Activated gamma-delta T cell treated with anti-CD3 and anti-CD28 coated beads, Interleukin-2, amount 50 U/mL, for 16 hours (primary cell): ENCODE measurements at places on chromosomes 12 and 14.
A peak's percentile ranks its signal among the peaks of the same experiment; 100 is the strongest.

DNA sequence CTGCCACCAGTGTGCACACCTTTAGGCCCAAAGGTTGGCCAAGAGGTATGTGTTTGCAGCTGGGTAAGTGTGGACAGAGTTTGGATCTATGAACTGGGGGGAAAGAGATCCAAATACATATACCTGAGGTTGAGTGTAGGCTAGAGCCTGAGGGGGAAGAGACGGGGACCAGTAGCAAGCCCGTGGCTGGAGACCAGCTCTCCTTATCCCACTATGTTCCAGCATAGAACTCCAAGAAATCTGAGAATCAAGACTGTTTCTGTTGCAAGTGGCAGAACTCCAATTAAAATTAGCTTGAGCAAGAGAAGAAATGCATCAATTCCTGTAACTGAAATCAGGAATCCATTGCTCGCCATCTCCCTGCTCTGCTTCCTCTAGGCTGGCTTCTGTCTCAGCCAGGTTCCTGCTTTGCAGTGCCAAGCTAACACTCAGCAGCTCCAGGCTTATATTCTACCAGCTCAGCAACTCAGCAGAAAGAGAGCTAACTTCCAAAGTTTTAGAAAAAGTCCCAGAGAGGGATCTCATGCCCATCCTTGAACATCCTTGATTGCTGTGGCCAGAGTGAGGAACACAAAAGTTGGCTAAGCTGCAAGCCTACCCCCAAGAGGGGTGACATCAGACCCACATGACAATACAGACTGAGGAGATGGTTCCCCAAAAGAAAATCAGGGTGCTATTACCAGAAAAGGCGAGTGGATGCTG lies 1.5 kb upstream of the PCK2 start:
- DNase-seq = no peak

DNA sequence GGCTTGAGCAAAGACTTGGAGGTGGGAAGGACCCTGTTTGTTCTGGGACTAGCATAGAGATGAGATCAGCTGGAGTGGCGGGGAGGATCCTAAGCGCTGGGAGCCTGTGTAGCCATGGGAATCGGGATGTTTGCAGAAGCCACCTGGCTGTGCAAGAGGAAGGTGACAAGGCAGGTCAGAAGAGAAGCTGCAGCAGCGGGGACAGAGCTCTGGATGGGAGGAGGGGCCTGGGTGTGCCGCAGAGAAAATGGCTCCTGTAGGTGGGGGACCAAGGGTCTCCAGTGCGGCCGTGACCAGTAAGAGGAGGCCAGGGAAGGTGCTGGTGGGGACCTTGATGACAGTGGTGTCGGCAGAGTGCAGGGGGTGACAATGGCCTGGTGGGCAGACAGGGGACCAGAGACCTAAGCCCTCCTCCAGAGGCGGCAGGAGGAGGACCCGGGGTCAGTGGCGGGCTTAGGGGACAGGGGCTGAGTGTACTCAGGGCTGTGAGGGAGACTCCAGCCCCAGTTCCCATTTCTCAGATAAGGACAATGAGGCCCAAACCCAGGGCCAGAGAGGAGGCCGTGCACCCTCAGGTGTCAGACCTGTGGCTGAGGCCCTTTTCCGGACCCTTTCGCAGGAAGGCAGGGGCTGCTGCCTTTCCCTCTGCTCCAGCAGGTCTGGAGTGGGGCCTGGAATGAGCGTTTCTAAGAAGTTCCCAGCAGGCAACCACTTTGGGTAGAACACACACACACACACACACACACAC lies 206.6 kb upstream of the RTL1 start:
- DNase-seq = no peak

GRCh38 chr12:127455347-127456265 lies 811.4 kb upstream of the TMEM132C start:
- DNase-seq = no peak

DNA sequence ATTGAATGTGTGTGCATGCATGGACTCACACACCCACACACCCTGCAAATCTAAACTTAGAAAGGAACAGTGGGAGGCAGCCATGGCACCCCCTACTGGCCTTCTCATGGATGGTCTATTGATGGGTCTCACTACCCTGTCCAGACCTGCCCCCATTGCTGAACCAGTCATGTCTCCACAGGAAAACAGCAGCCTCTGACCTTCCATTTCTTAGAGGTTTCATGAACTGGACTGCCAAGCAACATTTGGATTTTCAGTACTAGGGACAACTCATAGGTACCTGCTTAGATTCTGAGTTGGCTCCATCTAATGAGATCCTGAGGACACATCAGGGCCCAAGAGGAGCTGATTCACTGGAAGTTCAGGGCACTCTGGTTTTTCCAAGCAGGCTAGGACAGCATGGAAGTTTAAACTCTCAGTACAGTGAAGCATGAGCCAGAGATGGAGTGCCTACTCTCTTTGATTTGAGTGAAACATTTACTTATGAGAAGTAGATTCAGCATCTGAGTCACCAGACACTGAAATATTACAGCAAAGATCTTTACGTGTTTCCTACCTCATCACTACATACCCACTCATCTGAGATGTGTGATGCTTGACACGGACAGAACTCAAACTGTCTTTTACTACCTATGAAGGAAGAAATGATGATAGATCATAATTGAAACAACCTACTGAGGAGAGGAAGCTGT lies 98.9 kb upstream of the PLEKHG7 start:
- DNase-seq = no peak

GRCh38 chr12:68317047-68317667 lies 15.0 kb downstream of the MDM1 start:
- DNase-seq = peak; percentile 40

GRCh38 chr12:238116-238515 lies 24.2 kb upstream of the SLC6A12 start:
- no peak for DNase-seq

GRCh38 chr12:4050340-4050739 lies 177.1 kb upstream of the PARP11 start:
- no peak for DNase-seq

DNA sequence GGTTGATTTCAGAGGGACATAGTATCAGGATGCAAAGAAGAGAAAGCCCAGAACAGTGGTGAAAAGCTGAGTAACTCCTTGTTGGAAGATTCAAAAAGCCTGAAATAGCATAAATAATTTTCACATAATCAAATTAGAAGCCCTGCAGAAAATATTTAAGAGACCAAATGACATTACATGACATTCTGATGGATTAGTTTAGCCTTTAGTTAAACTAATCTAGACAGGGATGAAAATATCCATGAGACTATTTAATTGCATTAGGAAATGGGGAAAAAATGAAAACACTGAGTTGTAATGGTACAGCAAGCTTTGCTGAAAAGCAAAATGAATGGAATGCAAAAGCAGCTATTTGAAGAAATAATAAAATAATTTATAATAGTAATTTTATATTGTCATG lies 91.8 kb downstream of the KIF21A start:
- no peak for DNase-seq

GRCh38 chr14:76080025-76080424 lies 71.7 kb upstream of the GPATCH2L start:
- no peak for DNase-seq

DNA sequence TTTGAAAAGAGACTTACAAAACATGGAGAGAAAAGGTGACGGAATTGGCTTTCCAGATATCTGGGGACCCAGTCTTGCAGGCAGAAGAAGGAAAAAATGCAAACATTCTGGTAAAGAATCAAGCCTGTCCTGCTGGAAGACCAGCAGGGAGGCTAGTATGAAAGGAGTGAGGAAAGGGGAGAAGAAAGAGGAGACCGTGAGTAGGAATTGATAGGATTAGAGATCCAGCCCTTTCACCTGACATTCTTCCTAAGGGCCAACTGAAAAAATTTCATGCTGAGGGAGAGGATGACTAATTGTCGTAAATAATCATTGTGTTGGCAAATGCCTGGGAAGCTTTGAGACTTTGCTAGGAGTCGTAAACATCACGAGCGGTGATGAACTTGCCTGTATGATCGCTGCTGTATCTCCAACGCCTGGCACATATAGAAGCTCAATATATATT lies 12.1 kb downstream of the BHLHE41 start:
- no peak for DNase-seq

DNA sequence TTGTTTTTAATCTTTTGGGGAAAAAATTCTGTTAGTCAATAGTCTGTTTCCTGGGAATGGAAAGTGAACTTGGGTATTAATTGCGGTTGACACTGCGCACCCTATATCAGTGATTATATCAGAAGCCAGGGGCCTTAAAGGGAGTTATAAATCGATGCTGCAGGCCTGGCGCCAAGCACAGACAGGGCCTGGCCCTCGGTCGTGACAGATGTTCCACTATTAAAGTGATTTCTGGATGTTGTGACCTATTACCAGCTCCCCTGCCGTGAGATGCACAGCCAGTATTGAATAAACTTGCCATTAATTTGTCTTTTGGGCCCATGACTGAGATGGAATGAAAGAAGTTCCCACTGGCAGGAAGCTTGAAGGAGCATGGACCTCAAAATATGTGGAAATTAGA lies 45.1 kb upstream of the KITLG start:
- DNase-seq = no peak

GRCh38 chr12:56776654-56777053 lies 13.5 kb downstream of the HSD17B6 start:
- no peak for DNase-seq

DNA sequence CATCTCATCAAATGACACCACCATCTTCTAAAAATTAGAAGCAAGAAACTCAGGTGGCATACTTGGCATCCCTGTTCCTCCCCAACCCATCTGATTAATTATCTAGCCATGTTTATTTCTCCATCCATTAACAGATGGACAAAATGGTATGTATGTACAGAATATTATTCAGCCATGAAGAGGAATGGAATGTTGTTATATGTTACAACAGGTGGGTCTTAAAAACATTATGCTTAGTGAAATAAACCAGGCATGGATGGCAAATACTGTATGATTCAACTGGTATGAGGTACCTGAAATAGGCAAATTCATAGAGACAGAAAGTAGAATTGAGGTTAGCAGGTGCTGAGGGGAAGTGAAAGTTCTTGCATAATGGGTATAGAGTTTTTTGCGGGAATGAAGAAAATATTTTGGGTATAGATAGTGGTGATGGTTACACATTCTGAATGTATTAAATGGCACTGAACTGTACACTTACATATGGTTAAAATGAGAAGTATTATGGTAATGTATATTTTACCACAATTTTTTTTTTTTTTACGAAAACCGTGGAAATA lies 17.5 kb downstream of the YY1 start:
- no peak for DNase-seq

- DNase-seq = no peak
Measured at GRCh38 chr14:95544588-95544987, 9.7 kb downstream of the GLRX5 start.

GRCh38 chr14:30064454-30064853 lies 136.8 kb upstream of the PRKD1 start:
- no peak for DNase-seq

DNA sequence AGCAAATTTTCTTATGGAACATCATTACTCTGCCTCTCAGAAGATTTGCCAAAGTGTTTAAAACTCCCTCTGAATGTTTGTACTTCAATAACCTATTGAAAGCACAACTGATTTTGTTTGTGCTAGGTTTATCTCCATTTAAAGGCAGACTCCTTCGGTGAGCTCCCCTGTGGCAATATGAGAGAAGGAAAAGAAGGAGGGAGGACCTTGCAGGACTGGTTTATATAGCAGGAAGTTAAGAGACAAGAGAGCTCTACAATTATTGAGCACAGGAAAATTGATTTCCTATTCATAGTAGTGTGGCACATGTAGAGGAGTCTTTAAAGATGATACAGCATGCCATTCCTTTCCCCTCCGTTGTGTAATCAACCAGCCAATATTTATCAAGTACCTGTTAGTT lies 75.5 kb downstream of the PDE3A start:
- DNase-seq = no peak

- DNase-seq = no peak
Measured at GRCh38 chr12:5102261-5102789, 58.6 kb downstream of the KCNA5 start.

- DNase-seq = no peak
Measured at GRCh38 chr14:88129306-88130056, 124.5 kb downstream of the GPR65 start.

DNA sequence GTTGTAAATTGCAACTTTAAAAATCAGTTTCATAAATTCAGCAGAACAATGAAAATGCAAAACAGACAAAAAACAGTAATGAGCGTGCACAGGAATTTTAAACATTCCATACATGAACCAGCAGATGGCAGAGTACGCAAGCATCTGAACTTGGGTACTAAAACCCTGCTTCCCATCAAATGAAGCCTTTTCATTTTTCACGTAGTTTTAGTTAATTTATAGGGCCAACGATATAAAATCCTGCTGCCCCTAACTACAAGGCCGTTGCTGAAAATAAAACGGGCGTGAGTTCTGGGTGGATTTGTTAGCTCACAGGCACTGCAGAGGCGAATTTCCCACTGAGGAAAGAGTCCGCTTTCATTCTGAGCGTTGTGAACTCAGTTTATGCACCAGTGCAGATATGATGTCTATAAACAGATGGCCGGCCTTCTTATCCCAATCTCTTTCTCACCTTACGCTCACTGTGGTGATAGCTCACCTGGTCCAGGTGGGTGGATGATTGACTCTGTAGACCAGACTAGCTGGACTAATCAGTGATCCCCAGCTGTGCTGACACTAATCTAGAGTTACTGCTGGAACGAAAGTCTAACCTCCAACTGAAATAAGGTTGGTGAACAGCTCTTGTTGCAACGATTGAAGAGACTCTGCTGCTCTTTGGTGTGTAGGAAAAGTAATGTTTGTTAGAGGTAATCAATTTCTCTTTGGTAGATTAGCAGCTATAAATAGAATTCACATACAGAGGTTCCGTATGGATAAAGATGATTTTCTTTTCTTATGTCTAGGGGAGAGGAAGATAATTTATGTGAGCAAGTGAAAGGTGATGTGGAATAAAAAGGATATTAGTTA lies 89.2 kb downstream of the PDZRN4 start:
- no peak for DNase-seq

- DNase-seq = no peak
Measured at GRCh38 chr12:42070036-42070435, 74.6 kb downstream of the GXYLT1 start.

GRCh38 chr12:77429426-77429825 lies 364.1 kb upstream of the E2F7 start:
- DNase-seq = no peak

DNA sequence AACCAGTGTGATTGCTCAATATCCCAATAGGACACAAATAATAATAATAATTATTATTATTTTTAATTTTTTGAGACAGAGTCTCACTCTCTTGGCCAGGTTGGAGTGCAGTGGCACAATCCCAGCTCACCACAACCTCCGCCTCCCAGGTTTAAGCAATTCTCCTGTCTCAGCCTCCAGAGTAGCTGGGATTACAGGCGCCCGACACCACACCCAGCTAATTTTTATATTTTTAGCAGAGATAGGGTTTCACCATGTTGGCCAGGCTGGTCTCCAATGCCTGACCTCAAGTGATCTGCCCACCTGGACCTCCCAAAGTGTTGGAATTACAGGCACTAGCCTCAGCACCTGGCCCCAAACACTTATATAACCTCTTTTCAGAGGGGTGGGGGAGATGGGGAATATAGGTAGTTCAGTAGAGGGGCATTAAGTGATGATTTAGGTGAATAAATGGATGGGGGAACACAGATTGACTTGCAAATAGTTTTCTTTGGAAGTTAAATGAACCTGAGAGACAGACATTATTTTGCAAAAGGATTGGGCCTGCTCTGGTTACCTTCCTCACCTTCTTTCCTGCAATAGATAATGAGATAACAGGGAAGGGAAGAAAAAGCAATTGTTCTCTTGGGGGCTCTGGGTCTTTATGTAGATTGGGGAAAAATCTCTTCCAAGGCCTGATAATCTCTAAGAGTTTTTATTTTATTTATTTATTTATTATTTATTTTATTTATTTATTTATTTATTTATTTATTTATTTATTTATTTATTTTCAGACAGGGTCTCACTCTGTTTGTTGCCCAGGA lies 57.7 kb downstream of the RESF1 start:
- DNase-seq = no peak

- DNase-seq = no peak
Measured at GRCh38 chr14:22689199-22689598, 45.0 kb upstream of the OR6J1 start.

- no peak for DNase-seq
Measured at GRCh38 chr12:15910468-15910863, 666 bp upstream of the DERA start.
